Activated CD4-positive, alpha-beta memory T cell treated with anti-CD3 and anti-CD28 coated beads for 36 hours (primary cell): ENCODE measurements at places on chromosomes 6 and 20. TPM values are rescaled to one million over a fixed set of nuclear protein-coding genes. Genes with fewer than 3 reads are reported as not detected.
A peak's percentile ranks its signal among the peaks of the same experiment; 100 is the strongest.

Gene LTB
- 161 TPM for total RNA-seq

GRCh38 chr6:7590918-7591302, 912 bp downstream of the SNRNP48 start:
- H3K27ac ChIP-seq: peak overlapping the region; percentile 55
- no peak for DNase-seq
- peaks cover 40% of the 10 kb centered on the region for H3K4me1 ChIP-seq
- H3K36me3 ChIP-seq: peaks cover 11% of the 10 kb centered on the region

DNA sequence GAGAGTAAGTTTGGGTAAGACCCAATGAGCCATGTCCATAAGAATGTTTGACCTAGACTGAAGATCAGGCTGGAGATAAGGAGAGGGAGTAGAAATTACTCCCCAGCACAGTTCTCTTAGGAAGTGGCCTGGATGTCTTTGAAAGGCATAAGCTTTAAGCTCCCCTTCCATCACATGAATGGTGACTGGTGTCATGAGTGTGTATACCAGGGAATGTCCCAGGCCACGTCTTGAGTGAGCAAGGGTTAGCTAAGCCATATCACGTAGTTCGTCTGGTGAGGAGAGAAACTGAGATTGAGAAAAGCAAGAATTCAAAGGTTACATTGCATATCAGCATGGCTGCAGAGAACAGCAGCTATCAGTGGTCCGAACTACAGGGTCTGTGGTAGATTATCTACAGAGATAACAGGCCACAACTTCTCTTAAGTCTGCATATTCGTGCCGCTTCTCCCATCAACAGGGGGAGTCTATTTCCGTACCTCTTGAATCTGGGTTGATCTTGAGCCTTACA, 60.1 kb upstream of the BMP2 start:
- H3K4me3 ChIP-seq: no peak overlapping the region
- DNase-seq: no peak
- no peaks in the 10 kb centered on the region for H3K4me1 ChIP-seq
- no peak overlapping the region for H3K27ac ChIP-seq

GRCh38 chr6:109331081-109331480, 51.2 kb downstream of the CD164 start:
- H3K4me1 ChIP-seq: no peaks in the 10 kb centered on the region
- H3K27ac ChIP-seq: no peak overlapping the region
- H3K4me3 ChIP-seq: no peak overlapping the region

Gene SLC35F1
- 0.14 TPM for total RNA-seq

GRCh38 chr6:80553071-80553740, 446.7 kb downstream of the BCKDHB start:
- H3K4me1 ChIP-seq: no peaks in the 10 kb centered on the region
- no peaks in the 10 kb centered on the region for H3K27me3 ChIP-seq
- no peak overlapping the region for H3K27ac ChIP-seq

GRCh38 chr6:44657206-44657819, 269.8 kb downstream of the CDC5L start:
- peaks cover 8% of the 10 kb centered on the region for H3K4me1 ChIP-seq
- no peaks in the 10 kb centered on the region for H3K36me3 ChIP-seq
- no peak for DNase-seq
- H3K4me3 ChIP-seq: no peak overlapping the region
- no peak overlapping the region for H3K27ac ChIP-seq

DNA sequence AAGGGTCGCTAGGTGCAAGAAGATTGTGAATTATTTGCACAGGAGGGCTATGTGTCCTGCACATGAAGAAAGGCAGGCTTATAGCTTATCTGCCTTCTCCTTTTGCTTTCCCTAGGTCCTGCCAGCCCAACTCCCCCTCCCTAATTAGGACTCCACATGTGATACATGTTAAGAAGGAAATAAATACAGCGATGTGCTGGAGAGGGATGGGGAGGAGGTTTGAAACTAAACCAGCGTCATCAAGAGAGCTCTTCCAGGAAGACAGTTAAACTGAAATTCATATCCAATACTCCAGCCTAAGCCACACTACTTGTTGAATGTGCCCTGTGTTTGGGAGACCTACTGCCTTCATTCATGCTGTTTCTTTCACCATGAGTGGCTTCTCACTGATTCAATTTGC, 34.9 kb upstream of the UTRN start:
- no peak overlapping the region for H3K4me3 ChIP-seq
- peaks cover 18% of the 10 kb centered on the region for H3K4me1 ChIP-seq
- H3K27me3 ChIP-seq: peaks cover 22% of the 10 kb centered on the region
- no peak for DNase-seq

Gene MOG
- not detected for total RNA-seq

GRCh38 chr20:10662661-10663458, 10.9 kb downstream of the JAG1 start:
- H3K4me3 ChIP-seq: no peak overlapping the region
- H3K27ac ChIP-seq: no peak overlapping the region
- no peak for DNase-seq
- H3K27me3 ChIP-seq: peaks cover 44% of the 10 kb centered on the region
- no peaks in the 10 kb centered on the region for H3K4me1 ChIP-seq

Gene VIP
- not detected for total RNA-seq

- no peaks in the 10 kb centered on the region for H3K36me3 ChIP-seq
- DNase-seq: no peak
- no peak overlapping the region for H3K4me3 ChIP-seq
- no peaks in the 10 kb centered on the region for H3K27me3 ChIP-seq
- H3K27ac ChIP-seq: no peak overlapping the region
Measured at GRCh38 chr6:10163203-10163962, 251.5 kb downstream of the TFAP2A start.

- no peak for DNase-seq
- H3K4me1 ChIP-seq: no peaks in the 10 kb centered on the region
- no peak overlapping the region for H3K27ac ChIP-seq
- no peaks in the 10 kb centered on the region for H3K27me3 ChIP-seq
- peaks cover 4% of the 10 kb centered on the region for H3K36me3 ChIP-seq
Measured at GRCh38 chr6:20866935-20867703, 332.9 kb downstream of the CDKAL1 start.

- H3K4me1 ChIP-seq: no peaks in the 10 kb centered on the region
- peaks cover 1% of the 10 kb centered on the region for H3K27me3 ChIP-seq
- H3K36me3 ChIP-seq: no peaks in the 10 kb centered on the region
- H3K4me3 ChIP-seq: peak overlapping the region; percentile 16
- no peak overlapping the region for H3K27ac ChIP-seq
- DNase-seq: no peak
Measured at GRCh38 chr6:31308845-31309175, 36.9 kb upstream of the HLA-C start.

Gene SLC22A7
- total RNA-seq: not detected

DNA sequence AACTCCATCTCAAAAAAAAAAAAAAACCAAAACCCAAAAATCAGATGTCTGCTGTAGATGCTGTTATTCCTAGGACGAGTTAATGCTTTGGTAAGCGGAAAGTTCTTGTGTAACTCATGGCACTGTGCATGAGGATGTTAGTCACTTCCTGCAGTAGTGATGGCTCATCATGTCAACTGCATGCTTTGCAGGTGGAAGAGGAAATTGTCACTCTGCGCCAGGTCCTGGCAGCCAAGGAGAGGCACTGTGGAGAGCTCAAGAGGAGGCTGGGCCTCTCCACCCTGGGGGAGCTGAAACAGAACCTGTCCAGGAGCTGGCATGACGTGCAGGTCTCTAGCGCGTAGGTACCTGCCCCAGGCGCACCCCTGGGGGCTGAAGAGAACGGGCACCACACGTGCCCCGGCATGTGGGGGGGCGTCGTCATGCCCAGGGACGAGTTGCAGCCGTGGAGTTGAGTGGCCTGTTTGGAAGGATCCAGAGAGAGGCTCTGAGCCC, 8.5 kb downstream of the TPD52L2 start:
- H3K4me3 ChIP-seq: peak overlapping the region; percentile 26
- peaks cover 46% of the 10 kb centered on the region for H3K36me3 ChIP-seq
- peaks cover 12% of the 10 kb centered on the region for H3K4me1 ChIP-seq
- no peaks in the 10 kb centered on the region for H3K27me3 ChIP-seq

GRCh38 chr6:105057160-105057559, 100.3 kb downstream of the LIN28B start:
- no peak overlapping the region for H3K4me3 ChIP-seq
- H3K36me3 ChIP-seq: no peaks in the 10 kb centered on the region
- H3K27ac ChIP-seq: no peak overlapping the region
- DNase-seq: no peak

Gene SLC17A3
- total RNA-seq: not detected

Gene SULF2
- total RNA-seq: 0.17 TPM

- DNase-seq: no peak
- no peaks in the 10 kb centered on the region for H3K4me1 ChIP-seq
- H3K4me3 ChIP-seq: no peak overlapping the region
- H3K27me3 ChIP-seq: peaks cover 4% of the 10 kb centered on the region
- no peaks in the 10 kb centered on the region for H3K36me3 ChIP-seq
- H3K27ac ChIP-seq: no peak overlapping the region
Measured at GRCh38 chr6:85107701-85108100, 342.2 kb upstream of the NT5E start.

Gene KHDRBS2
- total RNA-seq: not detected

- no peaks in the 10 kb centered on the region for H3K36me3 ChIP-seq
- no peaks in the 10 kb centered on the region for H3K4me1 ChIP-seq
- DNase-seq: no peak
- H3K27ac ChIP-seq: no peak overlapping the region
- peaks cover 4% of the 10 kb centered on the region for H3K27me3 ChIP-seq
- no peak overlapping the region for H3K4me3 ChIP-seq
Measured at GRCh38 chr6:84017709-84018452, 15.7 kb upstream of the MRAP2 start.

DNA sequence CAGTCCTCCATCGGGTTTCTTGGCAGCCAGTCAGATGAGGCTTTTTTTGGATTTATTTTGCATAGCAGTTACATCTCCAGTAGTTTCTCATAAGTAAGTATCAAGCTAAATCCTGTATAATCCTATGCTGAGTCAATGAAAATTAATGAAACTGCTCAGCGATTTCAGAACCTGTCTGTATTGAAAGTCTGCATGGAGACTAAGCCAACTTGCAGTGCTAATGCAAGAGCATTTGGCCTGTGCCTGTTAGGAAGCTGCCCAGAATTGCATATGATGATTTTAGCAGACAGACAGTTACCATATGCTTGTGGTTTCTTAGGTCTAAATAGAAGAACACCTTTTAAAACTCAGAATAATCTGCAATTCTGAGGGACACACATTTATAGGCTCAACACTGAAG, 25.2 kb upstream of the LRRN4 start:
- no peaks in the 10 kb centered on the region for H3K36me3 ChIP-seq
- H3K4me3 ChIP-seq: no peak overlapping the region
- H3K27me3 ChIP-seq: peaks cover 2% of the 10 kb centered on the region

- DNase-seq: peak; percentile 70
- H3K27me3 ChIP-seq: no peaks in the 10 kb centered on the region
- H3K27ac ChIP-seq: peak overlapping the region; percentile 84
- H3K4me3 ChIP-seq: peak overlapping the region; percentile 21
- peaks cover 40% of the 10 kb centered on the region for H3K4me1 ChIP-seq
- no peaks in the 10 kb centered on the region for H3K36me3 ChIP-seq
Measured at GRCh38 chr20:5714261-5715041, 35.8 kb upstream of the SHLD1 start.

GRCh38 chr20:43766385-43766784, 39.6 kb upstream of the GTSF1L start:
- no peak overlapping the region for H3K4me3 ChIP-seq
- H3K27ac ChIP-seq: no peak overlapping the region
- H3K27me3 ChIP-seq: peaks cover 11% of the 10 kb centered on the region
- DNase-seq: no peak
- no peaks in the 10 kb centered on the region for H3K36me3 ChIP-seq

Gene WFDC2
- total RNA-seq: 0.38 TPM

Gene CST5
- not detected for total RNA-seq

Gene DNPH1
- total RNA-seq: 57.5 TPM

DNA sequence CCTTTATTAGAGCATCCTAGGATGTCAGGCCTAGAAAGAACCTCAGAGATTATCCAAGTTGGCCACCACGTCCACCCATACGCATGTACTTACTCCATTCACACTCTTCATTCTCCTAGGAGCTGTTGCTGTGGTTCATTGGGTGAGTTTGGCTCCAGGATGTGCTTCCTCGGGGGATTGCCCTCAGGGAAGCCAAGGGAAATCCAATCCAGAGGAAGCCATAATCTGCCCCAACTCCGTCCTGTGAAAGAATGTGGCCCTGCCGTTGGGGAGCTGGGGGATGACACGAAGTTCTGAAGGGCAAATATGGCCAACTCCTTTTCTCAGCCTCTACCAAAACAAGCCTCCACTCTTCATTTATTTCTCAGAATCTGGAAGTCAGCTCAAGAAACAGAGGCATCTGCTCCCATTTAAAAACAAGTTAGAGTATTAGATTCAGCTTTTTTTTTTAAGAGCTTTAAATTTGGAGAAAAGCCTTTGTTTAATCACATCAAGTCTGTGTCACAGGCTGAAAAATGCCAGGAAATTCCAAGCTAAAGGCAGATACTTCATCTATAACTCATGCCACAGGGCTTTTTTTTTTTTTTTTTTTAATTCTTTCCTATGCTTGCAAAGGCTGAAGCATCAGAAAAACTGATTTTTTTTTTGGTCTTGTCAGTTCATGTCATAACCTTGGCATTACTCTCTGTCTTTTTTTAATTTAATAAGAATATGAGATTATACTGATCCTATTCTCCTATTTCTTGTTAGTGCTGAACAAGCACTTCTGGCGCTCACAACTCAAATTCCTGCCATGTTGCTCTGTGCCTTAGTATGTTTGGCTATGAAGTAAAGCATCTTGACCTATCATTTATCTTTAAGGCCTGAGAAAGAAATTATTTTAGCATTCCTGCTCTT, 480.9 kb upstream of the MARCKS start:
- H3K4me3 ChIP-seq: no peak overlapping the region
- no peak for DNase-seq
- no peak overlapping the region for H3K27ac ChIP-seq
- H3K36me3 ChIP-seq: no peaks in the 10 kb centered on the region

GRCh38 chr20:5526516-5526915, 209.8 kb upstream of the PROKR2 start:
- H3K4me1 ChIP-seq: peaks cover 19% of the 10 kb centered on the region
- H3K4me3 ChIP-seq: no peak overlapping the region

DNA sequence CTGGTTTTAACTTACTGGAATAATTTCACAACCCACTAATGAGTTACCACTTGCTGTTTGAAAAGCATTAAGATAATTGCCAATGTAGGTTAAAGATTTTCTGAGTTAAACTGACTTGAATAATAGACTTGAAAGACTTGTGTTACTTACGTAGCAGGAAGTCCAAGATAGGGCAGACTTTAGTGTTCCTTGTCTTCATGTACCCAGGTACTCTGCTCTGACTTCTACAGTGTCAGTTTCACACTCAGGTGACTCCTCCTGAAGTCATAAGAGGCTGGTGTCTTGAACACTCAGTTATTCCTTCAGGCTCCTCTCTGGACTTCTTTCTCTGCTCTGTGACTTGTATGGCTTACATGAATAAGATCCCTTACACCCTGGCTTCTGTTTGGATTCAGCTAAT, 76.3 kb upstream of the SGK1 start:
- no peak for DNase-seq
- no peak overlapping the region for H3K4me3 ChIP-seq
- H3K27me3 ChIP-seq: no peaks in the 10 kb centered on the region

DNA sequence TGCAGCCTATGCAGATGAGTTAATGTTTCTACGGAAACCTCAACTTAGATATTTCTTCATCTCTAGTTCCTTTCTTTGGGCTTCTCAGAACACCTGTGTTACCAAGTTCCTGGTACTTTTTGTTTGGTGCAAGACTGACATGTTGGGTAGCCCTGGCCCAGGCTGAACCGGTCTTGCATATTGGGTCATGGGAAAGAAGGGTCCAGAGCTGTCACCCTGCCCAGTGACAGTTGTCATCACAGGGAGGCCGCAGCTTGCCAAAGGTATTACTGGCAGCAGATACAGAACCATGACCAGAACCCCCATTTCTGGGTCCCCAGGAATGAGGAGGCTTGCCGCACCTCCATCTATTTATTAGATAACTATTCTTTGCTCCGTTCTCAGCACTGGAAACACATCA, 40.2 kb downstream of the PDYN start:
- peaks cover 15% of the 10 kb centered on the region for H3K27me3 ChIP-seq
- no peaks in the 10 kb centered on the region for H3K36me3 ChIP-seq
- no peaks in the 10 kb centered on the region for H3K4me1 ChIP-seq
- no peak for DNase-seq

Gene ESR1
- total RNA-seq: 0.10 TPM

Gene MYBL2
- total RNA-seq: 81.3 TPM

Gene PI16
- total RNA-seq: 1.0 TPM
